IMR-90 (cell line): ENCODE measurements at places on chromosomes 3 and 15.
A peak's percentile ranks its signal among the peaks of the same experiment; 100 is the strongest.

DNA sequence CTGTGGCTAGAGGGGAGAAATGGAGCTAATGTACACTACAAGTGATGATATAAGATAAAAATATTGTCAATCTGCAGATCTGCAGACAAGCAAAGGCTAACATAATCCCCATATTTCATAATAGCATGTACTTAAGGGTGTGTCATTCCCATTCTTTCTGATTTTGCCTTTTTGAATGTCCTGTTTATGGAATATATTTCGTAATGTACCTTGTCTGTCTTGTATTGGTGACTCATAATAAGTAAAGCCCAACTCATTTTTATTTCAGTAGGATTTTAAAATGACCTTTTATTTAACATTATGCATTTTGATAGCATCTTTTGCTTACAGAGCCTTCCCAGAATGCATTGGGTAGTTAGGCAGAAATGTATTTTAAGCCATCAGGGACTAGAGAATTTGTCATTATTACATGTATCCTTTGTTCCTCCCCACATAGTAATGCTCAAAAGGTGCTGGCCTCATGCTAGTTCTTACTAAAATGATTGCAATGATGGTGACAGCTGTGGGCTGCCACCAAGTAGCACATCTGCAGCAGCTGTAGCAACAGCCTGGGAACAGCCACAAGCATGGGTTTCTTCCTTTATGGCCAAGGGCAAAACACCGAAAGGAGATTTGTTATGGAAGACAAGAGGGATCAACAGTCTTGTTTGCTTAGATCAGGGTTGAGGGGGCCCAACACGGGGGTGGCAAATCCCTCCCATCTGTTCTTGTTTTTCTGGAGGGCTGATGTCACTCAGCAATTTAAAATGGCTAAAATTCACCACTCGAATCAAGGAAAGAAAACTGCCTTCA, 188.5 kb downstream of the CADPS start:
- no peak for DNase-seq

- DNase-seq: no peak
Observed at GRCh38 chr3:78614486-78614885, 1153.3 kb downstream of the ROBO1 start.

- no peak for DNase-seq
Observed at GRCh38 chr3:98670020-98670419, 76.6 kb upstream of the CPOX start.

GRCh38 chr15:56307180-56307579, 58.0 kb upstream of the TEX9 start:
- DNase-seq: no peak

DNA sequence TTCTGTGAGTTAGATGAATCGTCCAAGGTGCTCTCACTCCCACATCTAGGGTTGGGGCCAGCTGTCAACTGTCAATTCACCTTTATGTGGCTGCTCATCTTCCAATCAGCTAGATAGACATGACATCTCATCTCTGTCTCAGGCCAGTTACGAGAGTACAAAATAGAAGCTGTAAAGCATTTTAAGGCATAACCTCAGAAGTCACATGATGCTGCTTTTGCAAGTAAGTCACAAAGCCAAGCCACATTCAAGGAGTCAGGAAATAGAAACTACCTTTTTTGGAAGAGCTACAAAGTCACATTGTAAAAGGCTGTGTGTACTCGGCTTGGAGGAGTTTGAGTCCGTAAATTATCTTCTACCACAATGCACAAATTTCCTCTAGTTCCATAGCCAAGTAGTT, 5.1 kb upstream of the CCR1 start:
- DNase-seq: no peak

- DNase-seq: no peak
Observed at GRCh38 chr3:59235634-59236012, 185.8 kb upstream of the CFAP20DC start.

DNA sequence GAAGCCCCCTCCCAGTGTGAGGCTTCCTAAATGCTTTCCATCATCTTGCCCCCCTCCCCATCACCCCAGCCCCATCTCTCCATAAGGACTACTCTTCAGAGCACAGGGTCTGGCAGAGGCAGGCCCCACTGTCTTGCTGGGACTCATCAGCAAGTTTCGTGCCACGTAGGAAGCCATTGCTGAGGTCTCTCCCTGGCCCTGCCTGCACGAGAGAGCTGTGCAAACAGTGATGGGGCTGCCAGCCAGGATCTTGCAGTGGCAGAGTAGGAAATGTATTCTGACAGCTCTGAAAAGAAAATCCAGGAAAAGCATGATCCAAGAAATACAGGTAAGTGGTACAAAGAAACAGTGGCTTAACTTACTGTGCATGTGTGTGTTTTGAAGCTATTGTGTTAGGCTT, 22.6 kb downstream of the ISL2 start:
- no peak for DNase-seq

DNA sequence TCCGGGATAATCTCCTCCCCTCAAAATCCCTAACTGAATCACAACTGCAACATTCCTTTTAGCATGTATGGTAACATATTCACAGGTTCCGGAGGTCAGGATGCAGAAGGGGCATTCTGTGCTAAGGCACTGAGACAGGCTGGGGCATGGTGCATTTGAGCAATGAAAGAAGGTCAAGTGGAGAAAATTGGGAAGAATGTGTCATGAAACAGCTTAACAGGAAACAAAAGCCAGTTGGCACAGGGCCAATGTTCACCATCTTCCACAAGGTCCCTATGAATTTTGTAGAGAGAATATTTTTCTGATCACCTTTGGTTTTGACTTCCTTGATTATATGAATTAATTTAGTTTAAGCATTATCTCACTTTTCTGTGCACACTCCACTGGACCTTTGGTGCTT, 587.7 kb upstream of the NR2F2 start:
- no peak for DNase-seq

GRCh38 chr3:123953735-123954134, 7.3 kb downstream of the CCDC14 start:
- no peak for DNase-seq

DNA sequence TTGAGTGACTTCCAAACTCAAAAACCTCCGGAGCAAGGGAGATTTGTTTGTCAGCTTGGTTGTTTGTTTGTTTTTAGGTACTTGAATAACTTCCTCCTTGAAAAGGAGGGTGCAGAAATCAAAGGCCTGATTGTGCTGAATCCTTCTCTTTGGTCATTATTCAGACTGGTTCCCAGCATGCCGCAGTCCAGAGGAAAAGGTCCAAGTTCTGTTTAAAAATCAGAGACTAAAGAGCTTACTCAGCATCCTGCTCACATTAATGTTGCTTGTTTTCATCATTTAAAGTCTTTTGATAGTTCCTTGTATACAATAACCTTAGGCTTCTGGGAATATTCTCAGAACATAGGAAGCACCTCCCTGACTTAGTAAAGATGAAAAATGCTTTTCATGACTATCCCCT, 982 bp upstream of the SCG3 start:
- DNase-seq: no peak

GRCh38 chr3:75042941-75043340, 428.5 kb upstream of the CNTN3 start:
- no peak for DNase-seq

DNA sequence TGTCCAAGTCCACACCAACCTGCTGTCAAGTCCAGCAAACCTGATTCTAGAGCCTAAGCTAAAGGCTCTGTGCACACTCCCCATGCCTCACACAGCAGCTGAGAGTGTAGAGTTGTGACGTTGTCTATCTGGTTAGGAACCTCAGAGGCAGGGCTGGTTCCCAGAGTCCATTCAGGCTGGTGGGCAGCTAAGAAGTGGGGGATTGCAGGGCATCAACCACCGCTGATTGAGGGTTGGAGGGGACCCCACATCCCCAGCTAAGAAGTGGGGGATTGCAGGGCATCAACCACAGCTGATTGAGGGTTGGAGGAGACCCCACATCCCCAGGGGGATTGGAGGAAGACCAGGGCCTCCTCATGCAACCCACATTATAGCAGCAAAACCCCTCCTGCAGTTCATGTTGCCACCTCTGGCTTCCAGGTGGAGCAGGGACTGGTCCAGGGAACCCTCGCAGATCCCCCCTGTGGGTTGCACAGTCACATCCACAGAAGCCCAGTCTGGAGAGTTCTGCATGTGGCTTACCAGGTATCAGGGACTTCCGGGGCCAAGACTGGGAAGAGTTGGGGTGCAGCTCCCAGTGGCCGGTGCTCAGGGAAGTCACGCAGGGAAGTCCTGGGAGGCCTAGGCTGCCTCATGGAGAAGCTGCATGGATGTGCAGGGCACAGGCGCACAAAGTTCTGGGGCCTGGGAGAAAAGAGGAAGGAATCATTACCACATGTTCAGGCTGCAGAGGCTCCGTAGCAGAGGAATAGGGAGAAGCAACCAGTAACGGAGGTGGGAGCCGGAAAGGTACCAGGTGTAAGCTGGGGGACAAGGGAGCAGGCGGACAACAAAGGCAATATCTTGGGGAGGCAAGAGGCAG, 71.4 kb upstream of the PCSK6 start:
- no peak for DNase-seq

- no peak for DNase-seq
Observed at GRCh38 chr3:11929531-11929930, 74.7 kb upstream of the SYN2 start.

GRCh38 chr3:45508483-45509037, 86.0 kb upstream of the LIMD1 start:
- DNase-seq: no peak

- DNase-seq: no peak
Observed at GRCh38 chr3:88090681-88091080, 31.6 kb downstream of the ZNF654 start.

GRCh38 chr15:68337826-68338225, 60.3 kb downstream of the FEM1B start:
- no peak for DNase-seq

- DNase-seq: no peak
Observed at GRCh38 chr15:65835447-65835846, 33.8 kb upstream of the RAB11A start.

DNA sequence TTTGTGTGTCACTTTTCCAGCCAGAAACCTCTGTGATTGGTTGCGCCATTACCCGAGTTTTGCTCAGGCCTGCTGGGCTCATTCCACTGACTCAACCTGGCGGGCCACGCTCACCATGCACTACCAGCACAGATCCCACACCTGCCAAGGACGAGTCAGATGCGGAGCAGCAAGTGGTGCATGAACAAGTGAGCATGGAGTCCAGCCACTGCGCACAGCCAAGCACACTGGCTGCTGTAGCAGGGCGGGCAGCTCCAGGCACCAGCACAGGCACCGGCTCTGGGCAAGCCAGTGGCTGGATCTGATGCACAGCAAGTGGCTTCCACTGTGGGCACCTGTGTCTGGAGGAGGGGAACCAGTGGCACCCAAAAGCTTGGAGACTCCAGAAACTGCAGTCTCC, 110.4 kb downstream of the CBLB start:
- DNase-seq: no peak

- no peak for DNase-seq
Observed at GRCh38 chr3:113546414-113546893, 14.1 kb downstream of the SIDT1 start.

DNA sequence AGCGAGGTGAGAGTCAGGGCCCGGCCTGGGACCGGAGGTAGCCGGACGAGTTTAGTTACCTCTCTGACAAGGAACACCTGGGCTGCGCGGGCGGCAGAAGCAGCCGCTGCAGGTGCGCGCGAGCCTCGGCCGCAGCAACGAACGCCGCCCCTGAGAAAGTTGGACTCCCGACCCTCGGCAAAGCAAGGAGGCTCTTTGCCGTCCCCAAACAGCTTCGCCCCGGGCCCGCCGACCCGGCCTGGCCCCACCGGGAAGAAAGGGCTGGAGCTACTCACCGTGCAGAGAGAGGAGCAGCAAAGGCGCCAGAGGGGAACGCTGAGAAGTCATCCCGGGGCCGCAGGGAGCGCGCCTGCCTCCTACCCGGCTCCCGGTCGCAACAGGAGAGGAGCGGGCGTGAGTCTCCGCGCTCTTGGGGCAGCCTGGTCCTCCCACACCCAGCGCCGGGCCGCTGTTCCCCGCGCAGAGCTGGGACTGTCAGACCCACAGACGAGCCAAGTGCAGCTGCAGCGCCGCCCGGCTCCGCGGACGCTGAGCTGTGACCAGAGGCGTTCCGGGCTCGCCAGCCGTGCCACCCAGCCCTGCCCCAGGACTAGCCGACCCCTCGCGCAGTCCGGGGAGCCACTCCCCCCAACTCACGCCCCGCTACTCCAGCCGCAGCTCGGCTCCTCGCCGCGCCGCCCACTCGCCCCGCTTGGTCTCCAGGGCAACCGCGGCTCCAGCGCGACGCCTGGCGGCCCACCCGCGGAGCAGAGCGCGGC, at the start of gene IGSF11:
Gene IGSF11 (minus strand): TSS at position 591 of the 758 bp plus-strand sequence. CDS start 264 bp downstream, at position 327.
- peak; percentile 20 for DNase-seq

DNA sequence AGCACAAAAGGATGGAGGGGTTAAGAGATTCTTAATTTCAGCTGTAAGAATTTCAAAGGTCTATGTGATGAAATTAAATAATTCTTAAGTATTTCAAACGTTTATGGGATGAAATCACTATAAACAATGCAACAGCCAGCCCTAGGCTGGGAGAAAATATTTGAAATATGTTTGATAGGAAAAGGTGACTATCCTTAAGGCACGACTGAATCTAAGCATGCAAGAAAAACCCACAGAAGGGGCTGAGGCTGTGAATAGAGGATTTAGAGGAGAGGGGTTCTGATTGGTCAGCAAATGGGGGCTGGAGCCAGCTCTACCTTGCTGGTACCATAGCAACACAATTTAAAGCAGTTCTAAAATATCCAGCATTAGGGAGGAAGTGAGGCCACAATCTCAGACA, 220.8 kb upstream of the ATP10A start:
- DNase-seq: no peak

DNA sequence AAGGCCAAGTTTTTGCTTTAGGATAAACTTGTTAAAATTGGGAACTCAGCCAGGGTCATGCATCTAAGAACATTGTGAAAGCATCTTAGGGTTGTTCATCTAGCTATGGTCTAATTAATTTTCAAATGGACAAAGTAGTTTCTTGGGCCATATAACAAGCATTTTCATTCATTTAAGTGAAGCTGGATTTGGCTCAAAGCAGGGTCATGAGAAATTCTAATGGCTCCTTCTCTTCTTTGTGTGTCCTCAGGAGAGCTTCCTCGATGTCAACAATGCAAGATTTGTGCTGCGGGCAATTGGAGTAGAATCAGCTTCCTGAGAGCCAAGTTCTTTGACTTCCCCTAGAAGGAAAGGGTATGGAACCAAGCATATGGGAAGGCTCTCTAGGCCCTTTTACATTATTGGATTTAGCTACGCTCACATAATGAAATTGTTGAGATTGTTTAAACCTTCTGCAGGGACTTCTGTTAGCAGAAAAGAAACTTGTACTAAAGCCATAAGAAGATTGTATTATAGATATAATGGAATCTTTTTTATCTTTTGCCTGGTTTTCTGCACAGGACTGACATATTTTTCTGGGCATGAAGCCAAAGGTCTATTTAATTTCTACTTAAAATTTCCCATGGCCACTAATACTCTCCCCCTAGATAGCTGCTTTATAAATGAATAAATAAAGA, 1.8 kb upstream of the SAMMSON start:
- DNase-seq: no peak

DNA sequence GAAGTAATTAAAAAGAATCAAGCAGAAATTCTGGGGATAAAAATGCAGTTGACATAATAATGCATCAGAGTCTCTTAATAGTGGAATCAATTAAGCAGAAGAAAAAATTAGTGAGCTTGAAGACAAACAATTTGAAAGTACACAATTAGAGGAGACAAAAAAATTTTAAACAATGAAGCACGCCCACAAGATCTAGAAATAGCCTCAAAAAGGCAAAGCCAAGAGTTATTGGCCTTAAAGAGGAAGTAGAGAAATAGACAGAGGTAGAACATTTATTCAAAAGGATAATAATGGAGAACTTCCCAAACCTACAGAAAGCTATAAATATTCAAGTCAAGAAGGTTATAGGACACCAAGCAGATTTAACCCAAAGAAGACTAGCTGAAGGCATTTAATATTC, 113.3 kb downstream of the TBC1D2B start:
- DNase-seq: no peak
